ENCODE measurements at places on chromosomes 13 and 19.

DNA sequence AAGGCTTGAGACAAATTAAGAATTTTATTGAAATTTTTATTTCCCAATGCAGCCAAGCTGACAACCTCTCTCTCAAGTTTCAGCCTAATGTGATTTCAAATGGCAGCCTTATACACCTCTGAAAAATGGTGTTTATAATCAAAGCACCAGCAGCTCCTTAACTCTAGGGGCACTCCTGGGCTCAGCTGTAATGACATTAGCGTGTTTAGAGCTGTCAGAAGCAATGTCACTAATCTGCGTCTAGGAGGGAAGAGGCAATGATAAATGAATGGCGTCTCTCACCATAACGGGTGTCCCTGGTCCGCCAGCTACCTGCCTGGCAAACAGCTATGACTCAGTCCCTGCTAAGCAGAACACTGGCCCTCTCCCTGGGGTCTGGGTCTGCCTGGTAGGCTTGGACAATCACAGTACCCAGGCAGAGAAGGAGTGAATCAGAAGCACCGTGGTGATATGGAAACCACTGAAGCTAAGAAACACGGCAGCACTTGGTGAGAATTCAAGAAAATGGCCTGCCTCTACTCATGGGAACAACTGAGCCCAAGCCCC, 131.8 kb upstream of the VSTM2B start:
- DNase-seq: no peak

GRCh38 chr13:41765020-41765419, 195.9 kb downstream of the VWA8 start:
- DNase-seq: no peak

GRCh38 chr13:49370371-49370770, 73.5 kb downstream of the CAB39L start:
- DNase-seq: no peak

DNA sequence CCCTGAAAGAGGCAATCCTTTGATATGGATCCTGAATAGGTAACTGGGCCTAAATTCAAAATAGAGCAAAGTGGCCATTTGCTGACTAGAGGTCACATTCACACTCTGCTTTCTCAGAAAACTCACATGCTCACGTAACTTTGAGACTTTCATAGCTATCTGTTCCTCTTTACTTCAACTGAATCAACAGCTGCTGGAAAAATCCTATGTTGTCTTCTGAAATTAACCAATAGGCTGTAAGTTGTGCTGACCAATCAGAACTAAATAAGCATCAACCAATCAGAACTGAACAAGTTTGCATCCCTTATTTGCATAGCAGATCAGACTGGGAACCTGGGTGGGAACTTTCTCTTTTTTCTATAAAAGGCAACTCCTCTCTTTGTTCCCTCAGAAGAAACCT, 24.0 kb upstream of the TBC1D4 start:
- no peak for DNase-seq

- DNase-seq: no peak
Observed at GRCh38 chr13:31055589-31055988, 106.1 kb downstream of the HSPH1 start.

GRCh38 chr19:48481846-48482639, 12.9 kb downstream of the CYTH2 start:
- DNase-seq: no peak

Data from T1000 (cell line).